ENCODE measurements at places on chromosomes 16 and 17.

- DNase-seq = no peak
- peak overlapping the region; percentile 63 for H3K4me3 ChIP-seq
- H3K27ac ChIP-seq = no peak overlapping the region
- H3K27me3 ChIP-seq = no peaks in the 10 kb centered on the region
- H3K36me3 ChIP-seq = no peaks in the 10 kb centered on the region
These were observed 42.3 kb downstream of the ABR start for GRCh38 chr17:1137465-1137894.

- H3K4me3 ChIP-seq = no peak overlapping the region
- H3K27ac ChIP-seq = no peak overlapping the region
- no peaks in the 10 kb centered on the region for H3K27me3 ChIP-seq
- no peak for DNase-seq
These were observed 6.2 kb downstream of the RBFOX1 start for GRCh38 chr16:7338826-7339225.

DNA sequence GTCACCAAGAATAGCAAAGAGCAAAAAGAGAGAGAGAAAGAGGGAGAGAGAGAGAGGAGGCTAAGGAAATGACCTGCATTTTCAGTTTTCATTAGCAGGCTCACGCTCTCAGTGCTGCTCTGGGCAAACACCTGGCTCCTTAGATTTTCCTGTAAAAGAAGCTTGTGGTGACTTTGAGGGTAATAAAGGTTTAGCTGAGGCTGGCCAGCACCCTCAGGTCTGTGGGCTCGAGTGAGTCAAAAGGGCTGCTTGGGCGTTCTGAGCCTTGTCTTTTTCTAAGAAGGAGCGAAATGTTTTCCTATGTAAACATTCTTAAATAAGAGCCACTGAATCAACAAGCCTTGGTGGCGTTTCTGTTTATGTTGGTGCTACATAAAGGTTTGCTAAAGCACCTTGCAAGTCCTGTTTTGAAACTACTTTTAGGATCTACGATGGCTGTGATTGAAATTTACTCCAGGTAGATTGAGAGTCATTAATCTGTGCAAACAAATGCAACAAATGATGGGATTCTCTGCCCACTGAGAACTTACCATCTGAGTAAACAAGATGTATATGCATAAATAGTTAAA, 38.8 kb downstream of the SHISA6 start:
- no peak overlapping the region for H3K4me3 ChIP-seq
- no peaks in the 10 kb centered on the region for H3K27me3 ChIP-seq
- H3K4me1 ChIP-seq = no peaks in the 10 kb centered on the region
- H3K36me3 ChIP-seq = no peaks in the 10 kb centered on the region
- no peak for DNase-seq

DNA sequence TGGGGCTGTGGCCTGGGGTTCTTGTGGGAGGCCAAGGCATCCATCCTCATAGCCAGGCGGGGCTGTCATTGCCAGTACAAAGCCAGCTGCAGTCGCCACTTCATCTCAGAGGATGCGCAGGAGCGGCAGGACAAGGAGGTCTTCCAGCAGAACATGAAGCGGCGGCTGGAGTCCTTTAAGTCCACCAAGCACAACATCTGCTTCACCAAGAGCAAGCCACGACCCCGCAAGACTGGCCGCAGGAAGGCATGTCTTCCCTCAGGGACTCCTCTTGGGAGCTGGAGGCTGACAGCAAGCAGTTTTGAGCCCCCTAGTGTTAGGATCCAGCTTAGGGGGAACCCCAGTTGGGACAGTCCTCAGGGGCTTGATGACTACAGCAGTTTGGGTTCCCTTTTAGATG, 15.1 kb upstream of the PLEKHG4 start:
- peaks cover 8% of the 10 kb centered on the region for H3K36me3 ChIP-seq
- no peak for DNase-seq
- no peak overlapping the region for H3K4me3 ChIP-seq
- no peak overlapping the region for H3K27ac ChIP-seq
- H3K4me1 ChIP-seq = peaks cover 6% of the 10 kb centered on the region
- H3K27me3 ChIP-seq = peaks cover 31% of the 10 kb centered on the region

DNA sequence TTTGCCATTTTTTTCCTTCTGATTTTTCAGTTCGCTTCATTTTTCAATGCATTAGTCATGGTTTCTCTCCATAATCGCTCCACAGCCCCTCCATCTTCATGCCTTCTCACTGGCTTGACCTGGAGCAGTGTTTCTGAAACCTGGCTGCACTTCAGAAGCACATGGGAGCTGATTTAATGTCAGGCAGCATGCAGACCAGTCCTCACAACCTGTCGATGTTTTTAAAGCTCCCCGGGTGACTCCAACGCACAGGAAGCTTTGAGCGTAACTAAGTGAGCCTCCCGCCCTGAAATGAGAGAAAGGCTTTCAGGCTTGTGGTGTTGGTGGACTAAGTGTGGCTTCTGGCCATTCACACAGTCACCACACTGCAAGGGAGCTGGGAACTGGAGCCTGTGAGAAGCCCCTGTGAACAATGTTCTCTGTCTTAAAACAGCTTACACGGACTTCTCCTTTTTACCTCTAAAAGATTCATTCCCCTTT, 16.8 kb upstream of the DRG2 start:
- DNase-seq = no peak
- no peak overlapping the region for H3K4me3 ChIP-seq
- peaks cover 10% of the 10 kb centered on the region for H3K27me3 ChIP-seq

DNA sequence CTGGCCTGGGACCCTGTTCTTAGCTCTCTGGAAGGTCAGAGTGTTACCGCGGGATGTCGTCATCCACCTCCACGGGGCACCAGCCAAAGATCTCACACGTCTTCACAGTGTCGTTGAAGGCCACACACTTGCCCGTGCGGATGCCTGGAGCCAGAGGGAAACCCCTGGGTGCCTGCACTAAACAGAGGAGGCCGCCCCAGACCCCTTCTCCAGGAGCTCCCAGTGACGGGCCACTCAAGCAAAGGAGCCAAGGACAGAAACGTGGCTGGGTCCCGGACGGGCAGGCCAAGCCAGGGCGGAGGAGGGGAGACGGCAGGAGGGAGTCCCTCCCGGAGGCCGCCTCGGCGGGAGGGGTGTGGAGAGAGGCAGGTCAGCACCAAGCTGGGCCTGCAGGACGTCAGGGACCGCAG, 11.0 kb upstream of the CAMKK1 start:
- H3K4me3 ChIP-seq = no peak overlapping the region
- H3K27ac ChIP-seq = no peak overlapping the region
- H3K4me1 ChIP-seq = peaks cover 3% of the 10 kb centered on the region
- no peak for DNase-seq

DNA sequence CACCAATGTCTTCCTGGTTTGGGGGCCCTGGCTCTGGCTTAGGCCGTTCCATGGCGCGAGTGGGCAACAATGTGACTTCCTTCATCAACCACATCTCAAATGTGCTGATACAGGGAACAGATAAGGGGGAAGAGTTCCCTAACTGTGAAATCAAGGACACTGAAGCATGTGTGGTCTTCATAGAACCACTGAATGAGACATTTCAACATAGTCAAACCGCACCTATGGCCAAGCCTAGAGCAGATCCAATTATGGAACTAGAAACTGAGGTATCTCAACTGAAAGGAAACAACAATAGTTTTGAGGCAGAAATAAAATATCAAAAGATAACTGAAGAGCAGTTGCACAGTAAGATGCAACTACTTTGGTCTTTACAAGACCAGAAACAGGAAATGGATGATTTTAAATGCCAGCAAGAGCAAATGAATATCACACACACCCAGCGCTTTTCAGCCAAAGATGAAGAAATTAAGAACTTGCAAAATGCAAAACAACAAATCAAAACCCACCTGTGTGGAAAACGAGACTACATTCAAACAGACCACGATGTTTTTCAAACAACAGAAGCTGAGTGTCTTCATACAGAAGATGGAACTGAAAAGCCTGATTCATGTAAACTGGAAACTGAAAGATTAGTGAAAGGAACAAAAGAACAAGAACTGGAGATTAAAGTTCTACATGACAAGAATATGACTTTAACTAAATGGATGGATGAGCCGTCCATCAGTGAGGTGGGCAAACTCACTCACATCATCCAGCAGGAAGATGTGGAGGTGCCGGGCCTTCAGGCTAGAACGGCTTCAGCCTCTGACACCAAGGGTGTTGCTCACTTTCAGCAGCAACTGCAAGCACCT, 18.1 kb upstream of the LCMT1 start:
- H3K27me3 ChIP-seq = no peaks in the 10 kb centered on the region
- H3K36me3 ChIP-seq = peaks cover 10% of the 10 kb centered on the region
- H3K27ac ChIP-seq = peak overlapping the region; percentile 95
- DNase-seq = no peak

DNA sequence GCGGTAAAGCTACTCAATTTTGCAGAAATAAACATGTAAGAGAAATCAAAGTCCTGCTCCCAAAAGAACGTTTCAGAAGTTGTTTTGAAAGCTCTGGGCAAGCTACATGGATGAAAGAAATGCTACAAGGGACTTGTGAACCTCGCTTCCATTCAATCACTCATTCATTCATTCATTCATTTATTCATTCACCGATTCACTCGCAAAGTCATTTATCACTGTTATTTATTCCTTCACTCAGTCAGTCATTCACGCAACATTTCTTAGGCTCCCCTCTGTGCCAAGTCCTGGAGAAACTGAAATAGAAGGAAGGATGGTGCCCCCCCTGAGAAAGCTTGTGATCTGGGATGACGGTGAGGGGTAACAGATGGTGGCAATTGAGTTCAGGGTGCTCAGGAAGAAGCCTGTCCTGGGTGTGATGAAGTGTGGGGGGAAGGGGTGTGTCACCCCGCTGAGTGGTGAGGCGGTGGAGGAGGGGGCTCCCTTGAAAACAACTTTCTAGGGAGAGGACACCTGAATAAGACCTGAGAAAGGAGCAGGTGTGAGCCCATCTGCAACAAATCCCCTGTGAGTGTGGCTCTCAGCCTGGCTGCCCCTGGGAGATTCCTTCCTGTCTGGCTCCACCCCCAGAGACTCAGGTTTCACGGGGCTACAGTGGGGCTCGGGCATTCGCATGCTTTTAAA, 36.3 kb upstream of the PRSS54 start:
- peaks cover 41% of the 10 kb centered on the region for H3K27me3 ChIP-seq
- H3K4me1 ChIP-seq = no peaks in the 10 kb centered on the region
- no peaks in the 10 kb centered on the region for H3K36me3 ChIP-seq
- no peak overlapping the region for H3K4me3 ChIP-seq
